ENCODE measurements at places on chromosomes 3 and 15.

DNA sequence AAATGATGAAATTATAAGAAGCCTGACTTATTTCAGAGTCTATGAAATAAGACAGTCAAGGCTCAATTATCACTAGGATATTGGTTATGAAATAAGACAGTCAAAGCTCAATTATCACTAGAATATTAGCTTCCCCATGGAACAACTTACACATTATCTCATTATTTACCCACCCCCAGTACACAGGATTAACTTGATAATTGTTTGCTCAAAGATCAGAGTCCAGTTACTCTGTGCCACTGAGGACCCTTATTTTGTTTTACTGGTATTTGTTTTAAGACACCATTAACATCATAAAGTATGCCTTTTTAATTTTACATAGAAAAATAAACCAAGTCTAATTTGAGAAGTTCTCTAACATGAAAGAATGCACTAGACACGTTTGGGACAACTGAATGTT lies 225.4 kb downstream of the SI start:
- no peak overlapping the region for H3K4me3 ChIP-seq
- H3K36me3 ChIP-seq, result no peaks in the 10 kb centered on the region
- no peak for DNase-seq
- H3K27ac ChIP-seq, result no peak overlapping the region
- H3K27me3 ChIP-seq, result no peaks in the 10 kb centered on the region

DNA sequence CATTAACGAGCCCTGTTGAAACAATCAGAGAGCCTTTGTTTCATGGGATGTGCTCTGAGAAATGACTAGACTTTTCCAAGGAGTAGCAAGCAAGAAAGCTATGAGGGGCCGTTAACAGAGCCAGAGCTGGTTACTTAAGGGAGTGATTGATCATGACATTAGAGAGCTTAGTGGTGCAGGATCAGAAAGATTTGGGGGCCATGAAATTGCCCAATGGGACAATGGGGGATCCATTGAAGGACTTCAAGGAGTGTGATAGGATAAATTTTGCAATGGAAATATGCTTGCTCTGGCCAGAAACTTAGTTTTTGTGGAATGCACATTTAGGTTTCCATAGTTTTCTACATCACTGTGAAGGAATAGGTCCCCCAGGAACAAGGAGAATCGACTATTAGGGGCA lies 45.6 kb downstream of the LRRC3B start:
- H3K4me1 ChIP-seq, result no peaks in the 10 kb centered on the region
- no peaks in the 10 kb centered on the region for H3K27me3 ChIP-seq
- no peak overlapping the region for H3K27ac ChIP-seq
- DNase-seq, result no peak

GRCh38 chr15:50256188-50257041 lies 9.1 kb downstream of the HDC start:
- no peak for DNase-seq
- no peaks in the 10 kb centered on the region for H3K4me1 ChIP-seq
- H3K27me3 ChIP-seq, result no peaks in the 10 kb centered on the region
- H3K4me3 ChIP-seq, result no peak overlapping the region

DNA sequence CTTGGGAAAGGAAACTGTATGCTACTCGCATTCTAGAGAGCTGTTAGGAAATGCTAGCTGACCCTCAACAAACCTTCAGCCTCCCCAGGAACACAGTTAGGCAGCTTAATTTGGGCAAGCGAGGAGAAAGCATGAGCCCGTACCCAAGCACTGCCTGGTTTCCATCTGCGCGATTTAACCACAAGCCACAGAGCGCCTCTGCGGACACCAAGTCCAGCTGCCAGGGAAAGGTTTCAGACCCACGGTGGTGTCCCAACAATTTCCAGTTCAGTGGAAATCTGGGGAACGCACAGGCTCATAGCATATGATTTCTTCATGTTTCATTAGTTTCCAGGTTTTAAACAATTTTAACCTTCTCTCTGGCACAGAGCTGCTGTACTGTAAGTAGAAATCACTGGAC lies 617.6 kb downstream of the FHIT start:
- DNase-seq, result no peak
- no peaks in the 10 kb centered on the region for H3K27me3 ChIP-seq
- no peak overlapping the region for H3K4me3 ChIP-seq
- H3K4me1 ChIP-seq, result no peaks in the 10 kb centered on the region
- H3K36me3 ChIP-seq, result no peaks in the 10 kb centered on the region

- H3K4me3 ChIP-seq, result no peak overlapping the region
- no peaks in the 10 kb centered on the region for H3K27me3 ChIP-seq
- no peaks in the 10 kb centered on the region for H3K4me1 ChIP-seq
- no peak overlapping the region for H3K27ac ChIP-seq
- DNase-seq, result no peak
- H3K36me3 ChIP-seq, result no peaks in the 10 kb centered on the region
These were observed 9.5 kb downstream of the LRRC49 start for GRCh38 chr15:70902107-70902506.

GRCh38 chr3:152229692-152230091 lies 39.0 kb upstream of the MBNL1 start:
- no peak for DNase-seq
- no peaks in the 10 kb centered on the region for H3K36me3 ChIP-seq
- peaks cover 28% of the 10 kb centered on the region for H3K4me1 ChIP-seq

- no peak for DNase-seq
- peaks cover 5% of the 10 kb centered on the region for H3K4me1 ChIP-seq
- H3K36me3 ChIP-seq, result no peaks in the 10 kb centered on the region
- peaks cover 11% of the 10 kb centered on the region for H3K27me3 ChIP-seq
- no peak overlapping the region for H3K4me3 ChIP-seq
- no peak overlapping the region for H3K27ac ChIP-seq
These were observed 51.0 kb downstream of the TPRA1 start for GRCh38 chr3:127539366-127540060.

DNA sequence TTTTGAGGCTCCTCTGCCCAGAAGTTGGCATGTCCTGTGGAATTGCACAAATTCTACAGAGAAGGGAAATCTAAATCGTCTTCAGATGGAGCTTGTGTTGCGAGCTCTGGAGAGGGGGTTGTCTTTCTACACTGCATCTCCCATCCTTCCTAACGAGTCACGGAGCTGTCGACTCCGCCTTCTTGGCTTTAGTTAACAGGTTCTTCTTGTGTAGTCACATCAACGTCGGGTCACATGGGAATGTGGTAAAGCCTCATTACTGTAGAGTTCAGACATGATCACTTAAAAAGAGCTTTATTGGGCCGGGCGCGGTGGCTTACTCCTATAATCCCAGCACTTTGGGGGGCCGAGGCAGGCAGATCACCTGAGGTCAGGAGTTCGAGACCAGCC lies 60.0 kb downstream of the DNASE1L3 start:
- no peak overlapping the region for H3K27ac ChIP-seq
- no peak overlapping the region for H3K4me3 ChIP-seq
- H3K4me1 ChIP-seq, result no peaks in the 10 kb centered on the region

DNA sequence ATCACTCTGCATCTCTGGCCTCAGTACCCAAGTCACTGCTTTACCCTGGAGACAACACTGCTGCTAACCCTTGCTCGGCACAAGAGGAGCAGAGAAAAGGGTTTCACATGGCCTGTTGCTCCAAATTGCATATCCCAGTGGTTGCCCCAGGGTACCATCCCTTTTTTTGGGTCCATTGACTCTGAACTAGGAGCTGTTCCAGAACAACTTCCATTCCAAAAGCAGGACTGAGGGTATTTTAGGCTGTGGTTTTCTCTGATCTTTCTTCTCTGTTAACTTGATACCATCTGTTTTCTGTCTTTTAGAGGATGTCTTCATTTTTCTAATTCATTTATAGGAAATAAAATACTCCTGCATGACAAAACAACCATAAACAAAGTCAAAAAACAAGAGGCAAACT lies 17.3 kb upstream of the RYK start:
- no peaks in the 10 kb centered on the region for H3K4me1 ChIP-seq
- no peaks in the 10 kb centered on the region for H3K36me3 ChIP-seq
- no peak overlapping the region for H3K4me3 ChIP-seq

GRCh38 chr3:14301558-14301957 lies 100.8 kb upstream of the SLC6A6 start:
- H3K4me3 ChIP-seq, result no peak overlapping the region
- H3K4me1 ChIP-seq, result peaks cover 7% of the 10 kb centered on the region
- no peak for DNase-seq
- H3K27me3 ChIP-seq, result peaks cover 47% of the 10 kb centered on the region
- H3K27ac ChIP-seq, result no peak overlapping the region

GRCh38 chr15:35519541-35520149 lies 26.3 kb downstream of the DPH6 start:
- DNase-seq, result peak; percentile 14
- no peaks in the 10 kb centered on the region for H3K27me3 ChIP-seq
- H3K4me3 ChIP-seq, result no peak overlapping the region

DNA sequence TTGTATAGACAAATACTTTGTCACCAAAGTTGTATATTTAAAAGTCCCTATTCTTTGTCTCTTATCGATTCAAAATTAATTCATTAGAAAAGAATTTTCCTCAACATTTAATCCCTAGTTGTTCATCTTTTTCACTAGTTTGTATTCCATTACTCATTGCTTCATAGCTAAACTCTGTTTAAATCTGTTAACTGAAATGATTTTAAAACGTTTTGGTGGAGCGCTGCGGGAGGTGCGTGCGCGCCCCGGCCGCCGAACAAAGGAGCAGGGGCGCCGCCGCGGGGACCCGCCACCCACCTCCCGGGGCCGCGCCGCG lies 56.4 kb upstream of the GOLGA8A start:
- peaks cover 6% of the 10 kb centered on the region for H3K4me1 ChIP-seq
- peaks cover 20% of the 10 kb centered on the region for H3K27me3 ChIP-seq
- no peak overlapping the region for H3K27ac ChIP-seq
- H3K4me3 ChIP-seq, result no peak overlapping the region

- no peaks in the 10 kb centered on the region for H3K4me1 ChIP-seq
- H3K27ac ChIP-seq, result no peak overlapping the region
- peaks cover 12% of the 10 kb centered on the region for H3K27me3 ChIP-seq
- H3K4me3 ChIP-seq, result no peak overlapping the region
These were observed 201.6 kb upstream of the GOLGA6L4 start for GRCh38 chr15:84033793-84034553.

- no peak for DNase-seq
- no peak overlapping the region for H3K4me3 ChIP-seq
- H3K27ac ChIP-seq, result peak overlapping the region; percentile 74
These were observed 10.6 kb downstream of the DENND6A start for GRCh38 chr3:57682284-57682683.

DNA sequence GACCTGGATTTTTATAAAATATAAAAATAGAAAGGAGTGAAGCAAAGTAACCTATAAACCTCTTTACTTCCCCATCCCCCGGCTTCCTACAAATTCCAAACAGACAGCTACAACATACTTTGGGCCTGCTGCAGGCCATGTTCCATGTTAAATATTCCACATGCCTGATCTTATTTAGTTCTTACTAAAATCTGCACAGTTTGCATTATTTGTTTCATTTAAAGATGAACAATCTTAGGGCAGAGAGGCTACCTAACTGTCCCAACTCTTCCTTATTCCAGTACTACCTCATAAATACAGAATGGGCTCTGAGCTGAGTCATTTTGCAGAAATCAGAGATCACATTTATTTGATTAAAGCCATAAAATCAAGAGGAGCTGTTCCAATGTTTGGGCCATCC lies 665.0 kb downstream of the PDCD6IP start:
- H3K27me3 ChIP-seq, result no peaks in the 10 kb centered on the region
- no peak for DNase-seq
- H3K4me1 ChIP-seq, result no peaks in the 10 kb centered on the region
- no peak overlapping the region for H3K27ac ChIP-seq
- H3K4me3 ChIP-seq, result no peak overlapping the region
- peaks cover 21% of the 10 kb centered on the region for H3K36me3 ChIP-seq

DNA sequence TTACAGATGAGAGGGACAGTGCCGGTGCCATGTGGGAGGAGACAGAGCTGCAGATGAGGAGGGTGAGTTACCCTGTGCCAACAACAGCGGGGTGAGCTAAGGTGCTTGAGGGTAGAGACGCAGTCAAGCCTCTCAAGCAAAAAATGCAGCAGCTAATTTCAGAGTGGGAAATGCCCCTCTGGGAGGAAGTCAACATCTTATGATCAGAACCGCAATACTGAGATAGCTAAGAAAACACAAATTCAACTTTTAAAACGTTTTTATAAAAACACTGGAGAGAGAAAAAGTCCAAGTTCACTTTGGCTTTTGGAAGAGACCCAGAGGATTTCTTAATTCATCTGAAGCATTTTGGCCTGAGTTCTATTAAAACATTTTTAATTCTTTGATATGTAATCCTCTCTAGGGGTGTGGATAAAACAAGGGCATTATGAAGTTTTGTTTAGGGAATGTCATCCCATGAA lies 319.2 kb downstream of the SLC9A9 start:
- no peaks in the 10 kb centered on the region for H3K27me3 ChIP-seq
- H3K4me3 ChIP-seq, result peak overlapping the region; percentile 79
- H3K4me1 ChIP-seq, result peaks cover 80% of the 10 kb centered on the region
- peak; percentile 84 for DNase-seq

DNA sequence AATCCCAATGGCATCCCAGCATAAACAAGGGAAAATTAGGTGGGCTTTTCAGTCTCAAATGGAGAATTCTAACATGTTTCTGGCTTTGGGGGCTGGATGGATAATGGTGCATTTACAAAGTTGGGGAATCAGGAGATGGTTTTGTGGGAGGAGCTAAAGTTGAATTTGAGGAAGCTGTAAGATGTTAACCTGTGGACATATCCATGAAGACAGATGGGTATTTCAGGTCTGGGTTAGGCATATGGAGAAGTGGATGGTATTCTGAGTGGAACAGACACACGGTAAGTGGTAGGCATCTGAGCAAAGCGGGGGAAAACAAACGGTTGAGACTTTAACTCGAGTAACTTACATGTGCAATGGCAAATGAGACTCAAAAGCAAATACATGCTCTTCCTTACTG lies 1.7 kb upstream of the LMLN start:
- H3K27ac ChIP-seq, result no peak overlapping the region
- H3K4me1 ChIP-seq, result peaks cover 33% of the 10 kb centered on the region
- peaks cover 11% of the 10 kb centered on the region for H3K36me3 ChIP-seq
- no peaks in the 10 kb centered on the region for H3K27me3 ChIP-seq

GRCh38 chr3:115628075-115628412 lies 4.7 kb downstream of the GAP43 start:
- no peak overlapping the region for H3K4me3 ChIP-seq
- H3K27me3 ChIP-seq, result peaks cover 52% of the 10 kb centered on the region
- no peaks in the 10 kb centered on the region for H3K36me3 ChIP-seq
- no peak overlapping the region for H3K27ac ChIP-seq

- H3K27me3 ChIP-seq, result peaks cover 24% of the 10 kb centered on the region
- no peak overlapping the region for H3K27ac ChIP-seq
- no peak for DNase-seq
- H3K4me1 ChIP-seq, result peaks cover 21% of the 10 kb centered on the region
- H3K36me3 ChIP-seq, result no peaks in the 10 kb centered on the region
These were observed 1.5 kb upstream of the DMXL2 start for GRCh38 chr15:51624022-51624421.

GRCh38 chr3:169240786-169241486 lies 422.6 kb downstream of the MECOM start:
- no peaks in the 10 kb centered on the region for H3K36me3 ChIP-seq
- H3K4me3 ChIP-seq, result no peak overlapping the region
- no peak overlapping the region for H3K27ac ChIP-seq
- H3K27me3 ChIP-seq, result peaks cover 48% of the 10 kb centered on the region

DNA sequence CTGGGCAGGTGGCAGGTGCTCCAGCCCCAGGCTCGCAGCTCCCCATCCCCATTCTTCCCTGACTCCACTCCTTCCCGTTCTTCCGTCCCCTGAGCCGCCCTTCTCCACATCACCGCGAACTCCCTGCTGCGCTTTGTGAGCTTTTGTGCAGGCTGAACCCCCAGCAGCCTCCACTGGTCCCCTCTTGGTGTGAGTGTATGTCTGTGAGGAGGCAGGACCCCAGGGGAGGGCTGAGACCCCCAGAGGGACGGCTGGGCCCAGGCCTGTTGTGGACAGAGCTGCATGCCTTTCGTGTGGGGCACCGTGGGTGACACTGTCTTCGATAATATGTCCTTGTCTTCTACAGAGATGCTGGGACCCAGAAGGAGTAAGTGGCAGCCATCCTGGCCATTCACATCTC lies 7.3 kb upstream of the ITIH3 start:
- no peaks in the 10 kb centered on the region for H3K27me3 ChIP-seq
- no peak overlapping the region for H3K4me3 ChIP-seq
- no peak for DNase-seq

Data from naive B cell (primary cell).